ENCODE measurements at places on chromosomes 7 and 10.

- DNase-seq = no peak
Measured at GRCh38 chr7:3193379-3194120, 107.5 kb upstream of the SDK1 start.

DNA sequence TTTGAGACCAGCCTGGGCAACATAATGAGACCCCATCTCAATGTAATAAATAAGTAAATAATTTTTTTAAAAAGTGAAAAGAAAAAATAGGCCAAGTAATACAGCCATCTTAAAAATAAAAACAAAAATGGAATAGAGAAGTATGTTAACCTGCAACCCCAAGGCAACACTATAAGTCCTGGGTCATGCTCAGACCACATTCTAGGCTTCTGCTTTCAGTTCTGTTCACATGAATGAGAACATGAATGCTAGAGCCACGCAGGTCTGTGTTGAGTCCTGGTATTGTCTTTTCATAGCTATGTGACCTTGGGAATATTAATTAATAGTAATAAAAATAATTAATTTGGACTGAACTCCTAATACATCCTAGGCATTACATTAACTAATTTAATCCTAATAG is 284.0 kb downstream of the AUTS2 start:
- no peak for DNase-seq

- DNase-seq = no peak
Measured at GRCh38 chr10:11325817-11326216, 285.6 kb downstream of the USP6NL start.

DNA sequence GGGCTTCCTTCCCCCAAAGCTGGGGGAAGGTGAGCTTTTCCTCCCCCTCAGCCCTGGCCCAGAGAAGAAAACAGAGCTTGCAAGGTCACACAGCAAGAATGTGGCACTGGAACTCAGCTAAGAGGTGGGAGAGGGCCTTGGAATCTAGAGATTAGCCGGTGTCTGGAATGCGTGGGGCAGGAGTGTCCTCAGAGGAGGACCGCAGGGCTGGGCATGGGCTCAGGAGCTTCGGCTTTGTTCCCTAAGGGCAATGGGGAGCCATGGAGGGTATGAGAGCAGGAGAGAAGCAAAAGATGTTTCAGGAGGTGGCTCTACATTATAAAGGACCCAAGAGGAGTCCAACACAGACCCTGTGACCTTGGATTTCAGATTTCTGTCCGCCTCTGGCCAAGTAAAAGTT is 127.2 kb upstream of the TNRC18 start:
- DNase-seq = no peak

DNA sequence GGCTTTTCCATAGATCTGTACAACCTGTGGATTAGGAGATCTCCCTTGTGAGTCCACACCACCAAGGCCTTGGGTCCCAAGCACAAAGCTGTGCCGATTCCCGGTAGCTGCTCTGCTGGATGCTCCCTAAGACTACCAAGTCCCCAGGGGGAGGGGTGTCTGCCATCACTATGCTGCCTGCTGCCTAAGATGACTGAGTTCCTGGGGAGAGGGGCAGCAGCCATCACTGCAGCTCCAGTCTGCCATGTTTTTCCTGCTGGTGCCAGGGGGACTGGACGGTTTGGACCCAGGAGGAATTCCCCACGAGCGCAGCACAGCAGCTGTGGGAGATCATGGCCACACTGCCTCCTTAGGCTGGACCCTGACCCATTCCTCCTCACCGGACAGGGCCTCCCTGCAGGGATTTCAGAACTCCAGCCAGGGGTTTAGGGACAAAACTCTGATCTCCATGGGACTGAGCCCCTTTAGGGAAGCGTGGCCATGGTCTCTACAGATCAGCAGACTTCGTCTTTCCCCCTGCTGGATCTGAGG is 1049.8 kb downstream of the SORCS1 start:
- no peak for DNase-seq

GRCh38 chr10:47113907-47114500 is 186.0 kb upstream of the GDF10 start:
- no peak for DNase-seq

DNA sequence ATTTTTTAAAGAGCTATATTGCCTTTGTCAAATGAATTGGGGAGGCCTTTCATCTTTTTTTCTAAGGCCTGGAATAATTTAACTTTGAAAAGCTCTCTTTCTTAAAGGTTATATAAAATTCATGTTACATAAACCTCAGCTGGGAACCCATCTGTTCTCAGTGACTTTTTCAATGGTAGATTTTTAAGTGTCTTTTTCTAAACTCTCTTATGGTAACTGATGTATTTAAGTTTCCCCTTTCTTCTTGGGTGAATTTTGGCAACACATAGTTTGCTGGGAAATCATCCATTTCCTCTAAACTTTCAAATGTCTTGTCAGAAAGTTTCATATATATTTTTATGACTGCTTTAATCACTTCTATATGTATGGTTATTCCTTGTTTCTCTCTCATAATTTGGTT is 362.2 kb upstream of the KLF6 start:
- DNase-seq = no peak

- DNase-seq = peak; percentile 42
Measured at GRCh38 chr7:70353330-70353945, 755.2 kb downstream of the AUTS2 start.

GRCh38 chr10:46069771-46070463 is 23.8 kb upstream of the MSMB start:
- no peak for DNase-seq

DNA sequence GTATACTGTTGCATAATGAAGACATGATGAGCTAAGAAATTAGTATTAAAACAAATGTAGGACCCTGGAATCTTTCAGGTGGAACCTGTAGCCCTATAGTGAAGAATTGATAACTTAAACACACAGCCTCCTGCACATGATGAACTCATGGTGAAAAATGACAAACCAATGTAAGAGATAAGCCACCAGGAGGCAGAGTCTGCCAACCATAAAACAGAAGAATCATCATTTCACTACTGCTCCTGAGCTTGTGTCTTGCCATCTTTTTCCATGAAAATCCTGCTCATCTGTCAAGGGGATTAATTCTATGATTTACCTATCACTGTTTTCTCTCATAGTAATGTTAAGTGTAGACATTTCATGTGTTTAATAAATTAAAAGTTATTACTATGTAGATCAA is 363.9 kb downstream of the MALRD1 start:
- DNase-seq = no peak

DNA sequence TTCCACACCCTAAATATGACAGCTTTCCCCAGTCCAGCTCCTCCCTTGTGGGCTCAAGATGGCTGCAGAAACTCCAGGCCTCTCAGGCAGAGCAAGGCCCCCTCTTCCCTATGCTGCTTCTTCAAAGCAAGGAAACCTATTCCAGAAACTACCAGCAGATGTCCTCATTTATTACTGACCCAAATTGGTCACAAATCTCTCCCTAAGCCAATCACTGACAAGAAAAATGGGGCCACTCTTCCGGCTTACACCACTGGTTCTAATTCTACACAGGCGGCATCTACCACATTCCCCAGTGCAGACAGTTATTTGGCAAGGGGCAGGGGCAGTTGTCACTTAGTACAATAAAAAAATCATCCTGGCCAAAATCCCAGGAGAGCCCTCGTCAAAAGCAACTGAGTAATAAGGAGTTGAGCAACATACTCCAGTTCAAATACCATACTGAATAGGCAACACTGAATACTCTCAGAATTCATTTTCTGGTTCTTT is 150.4 kb downstream of the SFMBT2 start:
- peak; percentile 0 for DNase-seq

GRCh38 chr7:47504551-47505311 is 77.2 kb downstream of the TNS3 start:
- no peak for DNase-seq

GRCh38 chr7:2336626-2337299 is 17.9 kb upstream of the EIF3B start:
- no peak for DNase-seq

DNA sequence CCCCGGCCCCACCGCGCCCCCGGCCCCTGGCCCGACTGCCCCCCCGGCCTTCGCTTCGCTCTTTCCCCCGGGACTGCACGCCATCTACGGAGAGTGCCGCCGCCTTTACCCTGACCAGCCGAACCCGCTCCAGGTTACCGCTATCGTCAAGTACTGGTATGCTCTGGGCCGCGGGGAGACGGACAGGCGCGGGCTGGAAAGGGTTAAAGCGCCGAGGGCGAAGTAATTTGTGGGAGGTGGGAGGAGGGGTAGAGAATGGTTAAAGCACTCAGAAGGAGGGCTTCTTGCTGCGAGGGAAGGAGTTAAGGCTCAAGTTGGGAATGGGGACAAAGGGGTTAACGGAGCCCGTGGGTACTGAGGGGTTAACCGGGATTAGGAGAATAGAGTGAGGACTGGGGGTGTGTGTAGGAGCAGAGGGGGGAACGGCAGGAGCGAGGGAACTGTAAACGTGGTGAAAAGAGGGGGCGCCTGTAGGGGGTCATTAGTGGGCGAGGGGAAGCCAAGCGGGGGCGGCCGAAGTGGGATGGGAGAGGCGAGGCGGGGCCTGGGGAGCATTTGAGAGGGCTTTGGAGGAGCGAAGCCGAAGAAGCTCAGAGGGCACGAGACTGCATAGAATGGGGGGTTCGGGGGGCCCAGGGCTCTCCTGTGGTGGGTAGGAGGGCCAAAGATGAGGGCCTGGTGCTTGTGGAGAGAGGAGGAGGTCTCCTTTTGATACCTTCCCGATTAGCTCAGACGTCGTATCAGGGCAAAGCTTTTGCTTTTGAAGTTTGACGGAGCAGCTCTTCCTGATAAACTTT is 605 bp downstream of the SUFU start:
- DNase-seq = no peak
